Calu3 (cell line): ENCODE measurements at places on chromosomes 5 and 9. TPM values are rescaled to one million over a fixed set of nuclear protein-coding genes. Genes with fewer than 3 reads are reported as not detected.

Gene COL15A1
- total RNA-seq: not detected in 2 replicates

Gene TLX3
- total RNA-seq: 6.0 and 6.5 TPM in 2 replicates

Gene CNTLN
- 5.7 and 6.7 TPM in 2 replicates for total RNA-seq

Gene NKD2
- 0.47 and 0.93 TPM in 2 replicates for total RNA-seq

Gene MAST4
- 10.6 and 10.9 TPM in 2 replicates for total RNA-seq

Gene NR5A1
- 0.12 TPM in 1 of 2 replicates, not detected in the other for total RNA-seq

Gene SPINK1
- 307 and 444 TPM in 2 replicates for total RNA-seq

Gene SCGB3A2
- not detected in 2 replicates for total RNA-seq

Gene LCN15
- not detected in 2 replicates for total RNA-seq

Gene IRX4
- total RNA-seq: not detected in 2 replicates

Gene CTSV
- total RNA-seq: 21.4 and 23.3 TPM in 2 replicates

- H3K27me3 ChIP-seq: no peaks in the 10 kb centered on the region
- H3K4me3 ChIP-seq: no peak overlapping the region
- peaks cover 27% of the 10 kb centered on the region for H3K4me1 ChIP-seq
- DNase-seq: no peak
- H3K36me3 ChIP-seq: no peaks in the 10 kb centered on the region
Measured at GRCh38 chr9:71820403-71820921, 52.1 kb upstream of the CEMIP2 start.

GRCh38 chr9:37325778-37326177, 96.7 kb upstream of the GRHPR start:
- no peaks in the 10 kb centered on the region for H3K27me3 ChIP-seq
- DNase-seq: no peak
- H3K36me3 ChIP-seq: no peaks in the 10 kb centered on the region
- H3K4me1 ChIP-seq: no peaks in the 10 kb centered on the region
- no peak overlapping the region for H3K4me3 ChIP-seq

DNA sequence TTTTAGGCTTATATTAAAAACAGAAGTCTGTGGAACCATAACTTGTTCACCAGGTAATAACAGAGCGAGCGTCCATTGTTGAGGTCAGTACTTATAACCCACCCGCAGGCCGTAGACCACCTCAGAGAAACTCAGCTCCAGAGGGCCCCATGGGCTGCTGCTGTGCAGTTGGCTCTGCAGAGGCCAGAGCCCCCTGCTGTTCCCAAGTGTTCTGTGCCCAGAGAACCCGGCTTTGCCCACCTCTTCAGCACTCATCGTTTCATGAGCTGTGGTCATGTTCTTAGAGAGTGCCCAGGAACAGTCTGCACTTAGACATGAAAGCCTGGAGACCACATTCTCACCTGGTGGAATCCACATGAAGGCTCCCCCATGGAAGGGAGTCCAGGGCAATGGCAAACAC, 50.4 kb upstream of the SLC2A8 start:
- DNase-seq: no peak
- H3K4me1 ChIP-seq: no peaks in the 10 kb centered on the region
- no peaks in the 10 kb centered on the region for H3K36me3 ChIP-seq

DNA sequence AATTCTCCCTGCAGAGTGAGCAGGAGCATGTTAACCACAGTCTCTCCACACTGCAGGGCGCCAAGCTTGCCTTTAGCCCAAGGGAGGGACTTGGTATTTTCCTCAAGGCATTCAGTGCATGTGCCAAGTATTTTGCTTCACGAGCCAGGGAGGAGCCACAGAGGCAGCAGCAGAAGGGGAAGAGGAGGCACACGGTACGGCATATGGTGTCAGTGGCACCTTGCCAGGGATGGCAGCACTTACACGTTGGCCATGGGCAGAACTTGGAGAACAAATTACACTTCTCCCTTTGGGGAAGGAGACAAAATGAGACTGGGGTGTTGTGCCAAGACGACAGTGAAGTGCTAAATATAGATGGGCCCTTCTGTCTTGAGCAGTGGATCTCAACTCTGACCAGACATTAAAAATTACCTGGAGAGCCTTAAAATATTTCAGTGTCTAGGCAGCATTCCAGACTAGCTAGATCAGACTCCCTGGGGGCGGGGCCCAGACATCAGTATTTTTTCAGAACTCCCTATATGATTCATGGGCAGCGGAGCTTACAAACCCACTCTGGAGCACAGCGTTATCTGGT, 155.8 kb downstream of the DRD1 start:
- no peaks in the 10 kb centered on the region for H3K27me3 ChIP-seq
- no peaks in the 10 kb centered on the region for H3K4me1 ChIP-seq
- H3K4me3 ChIP-seq: no peak overlapping the region

DNA sequence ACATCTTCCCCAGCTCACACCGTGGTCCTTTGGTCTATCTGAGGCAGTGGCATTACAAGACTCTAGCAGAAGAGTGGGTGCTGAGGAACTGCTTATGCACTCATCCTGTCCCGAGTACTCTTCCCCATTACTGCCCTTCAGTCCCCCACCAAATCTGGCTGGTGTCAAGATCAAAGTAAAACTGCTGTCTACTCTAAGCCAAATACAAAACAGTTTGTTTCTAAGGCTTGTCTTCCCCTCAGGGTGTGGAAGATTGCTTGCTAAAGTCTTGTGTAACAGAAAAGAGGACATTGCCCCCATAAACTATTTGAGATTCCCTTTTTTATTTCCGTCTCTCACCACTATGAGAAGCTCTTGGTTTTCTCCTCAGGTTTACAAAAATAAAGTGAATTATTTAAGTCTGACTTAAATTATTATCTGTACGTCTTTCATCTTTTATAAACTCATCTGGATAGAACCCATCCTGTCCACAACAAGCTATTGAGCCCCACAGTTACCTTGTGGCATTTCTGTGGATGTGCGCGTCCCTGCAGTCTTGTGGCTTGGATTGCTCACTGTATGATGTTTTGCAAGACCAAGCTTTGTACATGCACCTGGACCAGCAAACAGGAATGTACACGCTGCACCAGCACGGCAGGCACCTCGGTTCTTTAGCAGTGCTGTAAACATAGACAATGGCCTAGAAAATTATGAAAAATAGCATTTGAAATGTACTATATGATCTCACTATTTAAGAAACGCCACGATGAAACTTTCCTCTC, 61.0 kb downstream of the CYSTM1 start:
- H3K36me3 ChIP-seq: peaks cover 18% of the 10 kb centered on the region
- DNase-seq: no peak
- no peaks in the 10 kb centered on the region for H3K27me3 ChIP-seq

DNA sequence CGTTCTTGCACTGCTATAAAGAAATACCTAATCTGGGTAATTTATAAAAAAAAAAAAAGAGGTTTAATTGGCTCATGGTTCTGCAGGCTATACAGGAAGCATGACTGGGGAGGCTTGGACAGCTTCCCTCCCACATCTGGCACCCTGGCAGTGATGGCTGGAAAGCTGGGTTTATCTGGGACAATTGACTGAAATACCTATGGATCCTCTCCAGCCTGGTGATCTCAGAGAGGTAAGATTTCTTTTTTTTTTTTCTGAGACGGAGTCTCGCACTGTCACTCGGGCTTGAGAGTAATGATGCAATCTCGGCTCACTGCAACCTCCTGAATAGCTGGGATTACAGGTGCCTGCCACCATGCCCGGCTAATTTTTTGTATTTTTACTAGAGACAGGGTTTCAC, 22.7 kb upstream of the UGCG start:
- H3K27ac ChIP-seq: no peak overlapping the region
- H3K27me3 ChIP-seq: no peaks in the 10 kb centered on the region
- H3K4me1 ChIP-seq: peaks cover 3% of the 10 kb centered on the region
- no peaks in the 10 kb centered on the region for H3K36me3 ChIP-seq
- DNase-seq: no peak

- H3K4me1 ChIP-seq: peaks cover 33% of the 10 kb centered on the region
- no peak overlapping the region for H3K27ac ChIP-seq
- no peak for DNase-seq
Measured at GRCh38 chr5:149610589-149611255, 29.4 kb downstream of the ARHGEF37 start.

DNA sequence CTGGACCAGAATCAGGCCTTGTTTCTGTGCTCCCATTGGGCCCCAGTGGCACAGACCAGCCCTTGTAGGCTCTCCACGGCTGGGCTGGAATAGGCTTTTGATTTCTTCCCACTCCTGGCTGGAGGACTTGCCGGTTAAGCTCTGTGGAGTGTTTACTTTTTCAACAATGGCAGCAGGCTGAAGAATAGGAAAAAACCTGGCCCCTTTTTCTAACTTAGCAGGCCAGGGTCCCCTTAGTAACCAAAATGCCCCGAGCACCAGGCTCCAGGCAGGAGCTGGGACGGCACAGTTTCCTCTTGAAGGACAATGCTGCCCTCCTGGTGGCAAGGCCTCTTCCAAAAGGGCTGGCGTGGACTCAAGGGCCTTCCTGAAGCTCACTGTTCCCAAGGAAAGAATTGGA, 230.3 kb downstream of the CRB2 start:
- DNase-seq: no peak
- no peak overlapping the region for H3K27ac ChIP-seq
- H3K4me1 ChIP-seq: no peaks in the 10 kb centered on the region
- no peaks in the 10 kb centered on the region for H3K27me3 ChIP-seq
- H3K4me3 ChIP-seq: no peak overlapping the region
- H3K36me3 ChIP-seq: no peaks in the 10 kb centered on the region

GRCh38 chr9:123089790-123090189, 56.3 kb downstream of the GPR21 start:
- H3K36me3 ChIP-seq: peaks cover 15% of the 10 kb centered on the region
- H3K4me1 ChIP-seq: no peaks in the 10 kb centered on the region
- no peak overlapping the region for H3K27ac ChIP-seq

DNA sequence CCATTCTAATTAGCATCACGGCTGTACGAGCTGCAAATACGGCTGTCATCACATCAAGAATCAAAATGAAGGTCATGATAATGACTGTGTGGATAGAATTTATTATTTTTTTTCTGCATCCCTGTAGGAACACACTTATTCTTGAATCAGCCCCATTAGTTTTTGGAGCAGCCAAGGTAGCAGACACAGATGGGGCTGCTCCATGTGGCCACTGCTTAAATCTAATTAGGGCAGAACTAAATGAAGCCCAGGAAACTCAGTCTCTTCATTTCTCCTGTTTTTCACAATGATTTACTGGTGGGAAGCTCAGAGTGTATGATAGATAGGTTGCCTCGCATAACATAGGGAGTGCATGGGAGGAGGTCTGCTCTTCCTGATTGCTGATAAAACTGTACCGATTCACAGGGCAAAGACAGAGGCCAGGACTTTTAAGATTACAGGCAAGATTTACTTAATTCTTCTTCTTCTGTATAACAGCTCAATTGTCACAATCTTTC, 275.5 kb downstream of the GLIS3 start:
- no peak overlapping the region for H3K27ac ChIP-seq
- no peak overlapping the region for H3K4me3 ChIP-seq
- H3K4me1 ChIP-seq: peaks cover 8% of the 10 kb centered on the region
- no peaks in the 10 kb centered on the region for H3K36me3 ChIP-seq

- H3K36me3 ChIP-seq: peaks cover 10% of the 10 kb centered on the region
- no peaks in the 10 kb centered on the region for H3K4me1 ChIP-seq
- H3K27ac ChIP-seq: no peak overlapping the region
- no peak overlapping the region for H3K4me3 ChIP-seq
- DNase-seq: no peak
- no peaks in the 10 kb centered on the region for H3K27me3 ChIP-seq
Measured at GRCh38 chr9:27549196-27549755, 19.7 kb upstream of the MOB3B start.

- no peaks in the 10 kb centered on the region for H3K27me3 ChIP-seq
- no peak for DNase-seq
- H3K27ac ChIP-seq: peak overlapping the region; percentile 70
- no peaks in the 10 kb centered on the region for H3K4me1 ChIP-seq
Measured at GRCh38 chr9:69036799-69037198, 1.2 kb downstream of the FXN start.

DNA sequence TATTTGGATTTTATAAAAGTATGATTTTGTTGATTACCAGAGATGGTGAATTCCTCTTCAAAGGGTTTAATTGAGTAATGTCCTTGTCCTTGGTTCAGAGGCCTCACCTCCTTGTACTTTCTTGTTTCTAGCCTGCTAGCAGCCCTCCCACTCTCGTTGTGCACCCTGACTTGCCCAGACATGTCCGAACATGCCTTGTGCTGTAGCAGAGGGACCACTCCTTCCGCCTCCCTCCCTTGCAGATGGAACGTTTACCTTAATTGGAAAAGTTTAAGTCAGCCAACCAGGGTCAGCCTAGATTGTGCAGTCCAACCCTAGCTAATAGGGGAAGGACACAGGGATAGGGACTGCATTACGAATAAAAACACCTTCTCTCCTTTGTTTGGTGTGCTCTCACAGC, 406.9 kb upstream of the NMUR2 start:
- no peak for DNase-seq
- H3K27me3 ChIP-seq: no peaks in the 10 kb centered on the region
- no peaks in the 10 kb centered on the region for H3K36me3 ChIP-seq
- no peak overlapping the region for H3K4me3 ChIP-seq

- H3K4me3 ChIP-seq: no peak overlapping the region
- H3K27me3 ChIP-seq: no peaks in the 10 kb centered on the region
- peaks cover 26% of the 10 kb centered on the region for H3K4me1 ChIP-seq
- H3K27ac ChIP-seq: peak overlapping the region; percentile 78
- DNase-seq: no peak
- peaks cover 21% of the 10 kb centered on the region for H3K36me3 ChIP-seq
Measured at GRCh38 chr9:82991671-82992070, 71.3 kb downstream of the RASEF start.

DNA sequence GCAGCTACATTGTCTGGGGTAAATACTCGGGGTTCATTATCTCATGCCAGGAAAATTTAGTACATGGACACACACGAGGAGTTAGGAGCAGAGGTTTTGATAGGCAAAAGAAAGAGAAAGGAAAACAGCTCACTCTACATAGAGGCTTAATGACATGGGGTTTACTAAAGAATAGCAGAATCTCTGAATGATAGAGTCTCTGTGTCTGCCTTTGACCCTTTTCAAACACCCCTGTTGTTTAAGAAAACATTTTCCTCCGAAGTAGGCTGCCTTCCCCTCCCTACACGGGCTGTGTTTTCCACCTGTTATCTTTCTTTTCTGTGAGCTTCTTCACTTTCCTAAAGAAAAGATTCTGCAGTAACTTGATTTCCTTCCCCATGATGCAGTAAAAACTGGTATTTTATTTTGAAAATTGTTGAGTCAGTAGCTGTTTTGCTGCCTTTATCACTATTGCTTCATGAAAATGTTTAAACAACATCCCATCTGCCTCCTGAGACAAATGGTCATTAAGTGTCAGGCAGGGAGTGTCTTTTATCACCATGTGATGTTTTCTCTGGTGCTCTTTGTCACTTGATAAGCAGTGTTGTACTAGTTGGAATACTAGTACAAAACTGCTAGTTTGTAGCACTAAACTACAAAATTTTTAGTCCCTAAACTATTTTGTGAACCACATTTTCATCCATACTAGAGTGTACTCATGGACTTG, 76.6 kb downstream of the PPIC start:
- H3K36me3 ChIP-seq: no peaks in the 10 kb centered on the region
- no peak overlapping the region for H3K27ac ChIP-seq
- H3K27me3 ChIP-seq: no peaks in the 10 kb centered on the region
- no peak overlapping the region for H3K4me3 ChIP-seq
- H3K4me1 ChIP-seq: no peaks in the 10 kb centered on the region

GRCh38 chr5:140502834-140503233, 44.6 kb upstream of the EIF4EBP3 start:
- H3K27me3 ChIP-seq: no peaks in the 10 kb centered on the region
- no peak for DNase-seq
- H3K4me3 ChIP-seq: no peak overlapping the region
- H3K27ac ChIP-seq: no peak overlapping the region
- peaks cover 8% of the 10 kb centered on the region for H3K4me1 ChIP-seq
- peaks cover 33% of the 10 kb centered on the region for H3K36me3 ChIP-seq

DNA sequence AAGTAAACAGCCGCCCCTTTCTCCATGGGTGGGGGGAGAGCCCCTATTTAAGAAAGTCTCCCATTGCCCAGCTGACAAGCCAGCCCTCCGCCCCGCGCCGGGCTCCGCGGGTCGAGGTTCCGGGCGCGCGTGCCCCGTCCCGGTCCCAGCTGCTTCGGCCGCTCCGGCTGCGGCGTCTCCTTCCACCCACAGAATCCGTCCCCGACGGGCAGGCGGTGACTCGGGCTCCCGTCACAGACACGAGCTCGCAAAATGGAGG, 223 bp downstream of the NR3C1 start:
- H3K4me1 ChIP-seq: peaks cover 35% of the 10 kb centered on the region
- DNase-seq: no peak
- peak overlapping the region; percentile 97 for H3K4me3 ChIP-seq
- peak overlapping the region; percentile 95 for H3K27ac ChIP-seq
